Activated CD4-positive, alpha-beta T cell treated with anti-CD3 and anti-CD28 coated beads for 36 hours (primary cell): ENCODE measurements at places on chromosomes 1 and 21. TPM values are rescaled to one million over a fixed set of nuclear protein-coding genes. Genes with fewer than 3 reads are reported as not detected.
A peak's percentile ranks its signal among the peaks of the same experiment; 100 is the strongest.

GRCh38 chr21:31905503-31906451 lies 33.0 kb downstream of the HUNK start:
- no peak for DNase-seq

Gene RBM11
- total RNA-seq, result 5.1 TPM

- no peak for DNase-seq
These were observed 15.4 kb downstream of the EFNA3 start for GRCh38 chr1:155093911-155094621.

Gene LCE1A
- total RNA-seq, result not detected

Gene NUDT4B
- total RNA-seq, result 0.41 TPM

DNA sequence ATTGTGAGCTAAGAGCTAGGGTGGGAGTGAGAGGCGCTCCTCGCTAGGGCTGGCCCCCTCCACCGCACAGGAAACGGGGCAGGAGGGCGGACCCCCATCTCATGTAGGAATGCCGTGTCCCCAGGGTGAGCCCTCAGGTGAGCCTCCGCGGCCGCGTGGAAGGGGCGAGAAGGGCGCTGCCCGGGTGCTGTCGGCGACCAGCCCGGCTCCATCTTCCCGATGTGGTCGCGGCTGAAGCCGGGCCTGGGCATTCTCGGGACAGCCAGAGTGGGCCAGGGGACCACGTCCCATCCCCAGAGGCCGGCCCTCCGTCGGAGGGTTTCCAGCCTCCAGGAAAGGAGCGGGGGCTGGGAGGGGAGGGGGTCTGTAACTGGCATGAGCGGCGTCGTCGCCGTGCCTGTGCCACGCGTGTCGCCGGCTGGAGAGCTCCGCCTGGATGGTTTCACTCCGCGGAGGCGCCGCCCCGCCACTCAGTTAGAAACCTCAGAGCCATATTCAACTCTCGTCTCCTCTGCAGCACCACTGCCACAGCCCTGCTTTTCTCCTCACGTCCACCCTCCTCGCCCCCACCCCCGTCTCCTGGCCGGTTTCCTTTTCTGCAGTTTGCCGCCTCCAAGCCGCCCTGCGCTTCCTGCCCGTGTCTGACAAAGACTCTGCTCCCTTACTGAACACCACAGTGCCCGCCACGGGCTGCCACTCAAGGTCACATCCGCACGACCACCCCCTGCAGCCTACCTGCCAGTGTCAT lies at the start of gene TMEM269:
TSS of gene TMEM269 (plus strand) at position 46 of the 748 bp plus-strand sequence. CDS start 4,903 bp downstream, outside the sequence.
- DNase-seq, result peak; percentile 75

- no peak for DNase-seq
These were observed 31.2 kb upstream of the IFNAR2 start for GRCh38 chr21:33198346-33199099.

- peak; percentile 43 for DNase-seq
These were observed 1.3 kb upstream of the CCSAP start for GRCh38 chr1:229344139-229344538.

Gene FCRL6
- not detected for total RNA-seq

- DNase-seq, result no peak
These were observed 14.0 kb downstream of the OVAAL start for GRCh38 chr1:180572760-180573159.

DNA sequence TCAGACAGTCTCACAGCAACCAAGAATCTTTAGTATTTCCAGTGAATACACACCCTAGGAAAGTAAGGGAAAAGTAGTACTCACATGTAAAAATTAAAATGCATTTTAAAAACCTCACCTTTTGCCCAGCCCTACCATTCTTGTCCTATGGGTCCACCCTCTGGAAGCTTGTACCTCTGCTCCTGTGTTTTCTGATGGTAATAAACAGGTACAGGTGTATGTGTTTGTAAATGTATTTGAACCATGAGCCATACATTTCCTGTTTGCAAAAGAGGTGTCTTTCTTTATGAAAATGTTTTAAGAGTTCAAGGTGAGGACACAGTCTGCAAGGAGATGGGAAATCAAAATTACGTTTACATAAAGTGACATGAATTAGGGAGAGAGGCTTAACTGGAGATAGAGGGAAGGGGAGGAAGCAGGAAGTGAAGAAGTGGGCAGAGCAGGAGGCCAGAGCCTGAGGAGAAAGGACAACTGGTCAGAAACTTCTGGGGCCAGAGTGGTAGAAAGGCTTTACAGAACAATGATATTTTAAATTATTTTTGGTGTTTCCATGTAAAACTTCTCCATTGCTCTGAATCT lies 52.0 kb upstream of the IVNS1ABP start:
- DNase-seq, result no peak

Gene LCE2C
- total RNA-seq, result not detected

DNA sequence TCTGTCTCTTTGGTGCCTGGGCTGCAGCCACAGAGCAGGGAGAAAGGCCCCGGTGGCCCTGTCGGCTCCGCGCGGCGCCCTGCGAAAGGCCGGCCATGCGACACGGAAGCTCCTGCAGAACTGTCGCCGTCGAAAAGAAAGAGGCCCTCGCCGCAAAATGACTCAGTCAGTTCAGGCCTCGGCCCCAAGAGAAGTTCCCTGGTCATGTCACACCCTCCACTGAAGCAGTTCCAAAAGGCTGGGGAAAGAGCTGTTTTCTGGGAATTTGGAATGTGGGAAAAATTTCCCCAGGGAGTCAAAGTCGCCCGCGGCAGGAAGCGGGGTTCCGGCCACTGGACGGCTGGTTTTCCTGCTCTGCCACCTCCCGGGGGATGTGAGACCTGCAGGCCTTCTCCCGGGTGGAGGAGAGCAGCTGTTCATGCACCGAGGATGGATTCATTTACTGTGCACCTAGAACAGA lies 115.8 kb upstream of the ZNF678 start:
- no peak for DNase-seq

GRCh38 chr1:240070188-240070587 lies 21.5 kb upstream of the FMN2 start:
- DNase-seq, result no peak

Gene FMO3
- total RNA-seq, result not detected

DNA sequence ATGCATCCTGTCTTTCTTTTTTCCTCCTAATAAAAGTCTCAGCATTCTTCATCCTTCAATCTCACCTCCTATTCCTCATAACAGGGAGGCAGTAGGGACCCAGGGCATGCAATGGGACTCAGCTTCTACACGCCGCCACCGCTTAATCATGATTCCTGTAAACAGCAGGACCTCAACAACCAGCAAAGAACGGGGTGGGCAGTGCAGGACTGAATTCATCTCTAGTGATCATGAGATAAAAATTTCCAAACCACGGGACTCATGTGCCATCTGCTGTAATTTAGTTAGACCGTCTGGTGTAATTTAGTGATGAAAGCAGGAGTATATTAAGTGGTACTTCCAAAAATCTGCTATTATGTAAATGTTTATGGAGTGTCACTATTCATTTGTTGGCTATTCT lies 5.4 kb downstream of the PRAMEF12 start:
- no peak for DNase-seq

Gene FNDC10
- total RNA-seq, result 1.9 TPM

DNA sequence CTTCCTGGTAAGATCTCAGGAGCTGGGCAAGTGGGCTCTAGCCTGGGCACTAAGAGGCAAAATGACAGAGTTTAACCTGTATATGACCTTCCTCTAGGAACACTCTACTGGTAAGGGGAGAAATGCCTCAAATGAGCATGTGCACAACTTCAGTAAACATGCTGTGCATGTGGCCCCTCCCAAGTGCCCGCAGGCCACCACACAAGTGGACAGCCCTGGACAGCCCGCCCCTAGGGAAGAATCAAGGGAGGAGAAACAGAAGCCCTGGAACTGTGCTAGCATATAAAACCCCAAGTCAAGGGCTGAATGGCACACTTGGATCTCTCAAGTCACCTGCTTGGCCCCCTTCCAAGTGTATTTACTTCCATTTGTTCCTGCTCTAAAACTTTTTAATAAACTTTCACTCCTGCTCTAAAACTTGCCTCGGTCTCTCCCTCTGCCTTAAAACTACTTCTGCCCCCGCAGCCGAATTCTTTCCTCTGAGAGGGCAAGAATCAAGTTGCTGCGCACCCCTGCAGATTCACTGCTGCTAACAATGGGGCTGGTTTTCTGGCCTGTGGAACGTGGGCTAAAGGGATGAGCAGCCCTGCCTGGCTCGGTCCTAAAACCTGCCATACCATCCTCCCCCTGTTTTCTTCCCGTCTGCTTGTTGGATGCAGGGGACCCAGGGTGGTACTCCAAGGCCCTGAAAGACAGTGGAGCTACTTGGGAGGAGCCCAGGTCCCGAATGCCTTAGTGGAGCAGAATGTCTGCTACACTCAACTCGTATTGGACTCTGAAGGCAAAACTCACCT lies 93.5 kb downstream of the IER5 start:
- DNase-seq, result no peak

DNA sequence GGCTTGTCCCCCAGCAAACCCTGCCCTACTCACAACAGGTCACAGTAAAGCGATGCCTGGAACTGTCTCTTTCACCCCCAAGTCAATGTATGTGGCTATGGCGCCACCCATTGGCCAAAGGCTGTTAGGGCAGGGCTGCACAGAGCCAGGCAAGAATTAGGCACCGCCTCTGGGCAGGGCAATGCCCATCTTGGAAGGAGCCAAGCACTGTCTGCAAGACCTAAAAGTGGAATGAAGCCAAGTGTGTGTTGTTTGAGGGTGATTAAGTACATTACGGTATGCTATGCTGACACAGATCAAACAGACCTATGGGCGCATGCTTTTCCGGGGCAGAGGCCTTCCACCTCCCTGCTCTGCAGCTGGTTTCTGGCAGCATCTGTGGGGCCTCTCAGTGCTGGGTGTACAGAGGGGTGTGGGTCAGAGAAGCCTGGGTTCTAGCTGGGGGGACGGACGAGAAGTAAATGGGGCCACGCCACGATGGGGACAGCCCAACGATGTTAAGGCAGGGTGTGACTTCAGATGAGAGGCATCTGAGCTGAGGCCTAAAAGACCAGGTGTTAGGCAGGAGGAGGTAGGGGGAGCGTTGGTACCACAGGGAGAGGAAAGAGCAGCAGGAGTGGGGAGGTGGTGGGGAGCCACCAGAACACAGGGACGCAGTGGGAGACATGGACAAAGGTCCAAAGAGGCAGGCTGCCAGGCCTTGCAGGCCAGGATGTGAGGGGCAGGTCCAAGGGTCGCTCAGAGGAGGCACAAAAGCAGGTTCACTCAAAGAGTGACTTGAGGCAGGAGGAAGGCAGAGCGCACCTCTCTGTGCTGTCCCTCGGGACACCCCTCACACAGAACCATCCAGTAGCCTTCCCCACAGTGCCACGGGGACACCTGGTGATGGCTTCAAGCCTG lies 49.8 kb downstream of the ACOT7 start:
- peak; percentile 83 for DNase-seq

DNA sequence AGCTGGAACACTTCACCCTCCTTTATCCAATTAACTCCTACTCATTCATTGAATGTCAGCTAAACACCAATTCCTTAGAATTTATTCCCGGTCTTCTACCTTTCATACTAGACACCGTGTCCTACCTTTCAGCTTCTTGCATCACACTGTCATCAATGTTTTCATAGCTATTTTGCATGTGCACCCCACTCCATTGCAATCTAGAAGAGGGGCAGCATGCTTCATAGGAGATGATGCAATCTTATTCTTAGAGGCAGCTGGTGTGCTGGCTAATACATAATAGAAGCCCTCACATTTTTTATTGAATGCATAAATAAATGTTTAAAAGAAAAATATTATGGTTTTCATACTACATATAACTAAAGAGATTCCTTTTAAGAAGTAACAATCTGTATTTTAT lies 123.6 kb downstream of the DSCAM start:
- DNase-seq, result no peak

- no peak for DNase-seq
These were observed 112.5 kb upstream of the CACHD1 start for GRCh38 chr1:64357422-64357821.

Gene TNFRSF8
- 16.3 TPM for total RNA-seq

DNA sequence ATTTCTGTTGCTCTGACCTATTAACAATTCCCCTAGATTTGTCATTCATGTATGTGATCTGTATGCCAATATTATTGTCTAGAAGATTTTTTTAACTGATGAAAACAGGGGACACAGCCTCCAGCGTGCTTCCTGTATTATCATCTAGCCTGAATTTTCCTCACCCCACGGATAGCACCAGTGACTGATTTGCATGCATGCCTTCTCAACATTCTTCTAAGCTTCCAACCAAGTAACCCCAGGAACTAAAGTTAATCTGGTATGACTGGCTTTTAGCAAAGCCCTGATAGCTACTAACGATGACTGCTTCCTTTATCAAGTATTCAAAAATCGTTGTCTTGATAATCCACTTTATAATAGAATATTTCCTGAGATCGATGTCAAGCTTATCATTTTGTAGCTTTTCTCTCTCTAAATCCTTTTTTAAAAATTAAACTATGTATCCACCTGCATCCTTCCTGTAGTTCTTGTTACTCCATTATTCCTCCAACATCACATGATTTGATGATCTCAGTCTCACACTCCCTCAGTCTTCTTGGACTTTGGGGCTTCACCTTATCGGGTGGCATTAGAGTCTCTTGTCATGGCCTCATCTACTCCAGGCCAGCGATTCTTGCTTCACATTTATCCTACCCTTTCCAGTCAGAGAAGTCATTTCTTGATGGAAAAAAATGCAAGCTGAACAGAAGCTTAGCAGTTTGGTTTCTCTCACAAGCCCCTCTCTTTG lies 19.0 kb downstream of the BCAR3 start:
- DNase-seq, result no peak

Gene NBL1
- total RNA-seq, result 10.5 TPM

Gene CENPF
- 107 TPM for total RNA-seq

DNA sequence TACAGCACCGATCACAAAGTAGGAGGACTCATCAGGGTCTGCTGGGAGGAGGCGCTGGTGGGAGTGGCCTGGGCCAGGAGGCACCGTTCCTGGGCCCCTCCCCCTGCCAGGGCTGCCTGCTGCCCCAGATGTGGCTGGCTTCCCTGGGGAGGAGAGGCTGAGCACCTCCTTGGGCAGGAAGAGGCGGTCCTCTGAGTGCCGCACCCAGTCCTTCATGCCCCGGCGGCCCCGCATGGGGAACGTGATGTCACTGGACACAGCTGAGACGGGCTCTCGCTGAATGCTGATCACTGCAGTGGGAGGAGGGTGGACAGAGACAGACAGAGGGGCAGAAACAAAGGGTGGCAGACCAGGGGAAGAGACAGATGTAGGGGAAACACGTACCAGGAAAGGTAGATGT lies 24.8 kb downstream of the ADGRB2 start:
- peak; percentile 74 for DNase-seq

DNA sequence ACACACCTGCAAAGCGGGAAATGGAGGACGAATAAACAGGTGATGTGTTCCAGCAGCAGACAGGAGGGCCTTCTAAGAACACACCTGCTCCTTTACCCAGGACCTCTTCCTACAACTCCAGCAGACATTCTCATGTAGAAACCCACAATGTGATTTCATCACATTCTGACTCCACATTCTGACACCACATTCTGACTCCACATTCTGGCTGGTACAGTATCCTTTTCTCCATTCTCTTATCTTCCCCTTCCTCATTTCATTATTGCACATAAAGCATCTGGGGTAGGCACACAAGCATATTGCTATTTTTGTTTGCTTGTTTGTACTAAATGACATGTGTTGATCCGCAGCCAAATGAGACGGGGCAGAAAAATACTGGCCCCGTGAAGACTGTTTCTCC lies 3.6 kb upstream of the ZNF124 start:
- no peak for DNase-seq
